Naive thymus-derived CD4-positive, alpha-beta T cell (primary cell): ENCODE measurements at places on chromosomes 11 and 22.

DNA sequence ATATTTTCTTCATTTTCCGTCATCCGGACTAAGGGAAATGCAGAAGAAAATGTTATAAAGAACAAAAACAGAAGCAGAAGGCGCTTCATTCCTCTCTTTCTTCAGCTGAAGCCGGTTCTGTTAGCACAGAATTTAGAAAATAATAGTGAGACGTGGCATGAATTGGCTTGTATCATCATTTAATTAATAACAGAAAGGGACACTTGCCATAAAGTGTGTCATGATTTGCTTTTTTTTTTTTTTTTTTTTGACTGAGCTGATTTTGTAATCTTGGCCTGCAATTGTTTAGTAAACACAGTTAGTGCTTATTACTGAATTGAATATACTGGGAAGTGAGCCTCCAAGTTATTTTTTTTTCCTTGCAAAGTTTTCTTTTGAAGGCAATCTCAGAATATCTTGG, at the start of gene MMP27:
MMP27 (minus strand) TSS at position 144 of the 400 bp plus-strand sequence; CDS start at position 89, 55 bp downstream.
- no peak for DNase-seq

DNA sequence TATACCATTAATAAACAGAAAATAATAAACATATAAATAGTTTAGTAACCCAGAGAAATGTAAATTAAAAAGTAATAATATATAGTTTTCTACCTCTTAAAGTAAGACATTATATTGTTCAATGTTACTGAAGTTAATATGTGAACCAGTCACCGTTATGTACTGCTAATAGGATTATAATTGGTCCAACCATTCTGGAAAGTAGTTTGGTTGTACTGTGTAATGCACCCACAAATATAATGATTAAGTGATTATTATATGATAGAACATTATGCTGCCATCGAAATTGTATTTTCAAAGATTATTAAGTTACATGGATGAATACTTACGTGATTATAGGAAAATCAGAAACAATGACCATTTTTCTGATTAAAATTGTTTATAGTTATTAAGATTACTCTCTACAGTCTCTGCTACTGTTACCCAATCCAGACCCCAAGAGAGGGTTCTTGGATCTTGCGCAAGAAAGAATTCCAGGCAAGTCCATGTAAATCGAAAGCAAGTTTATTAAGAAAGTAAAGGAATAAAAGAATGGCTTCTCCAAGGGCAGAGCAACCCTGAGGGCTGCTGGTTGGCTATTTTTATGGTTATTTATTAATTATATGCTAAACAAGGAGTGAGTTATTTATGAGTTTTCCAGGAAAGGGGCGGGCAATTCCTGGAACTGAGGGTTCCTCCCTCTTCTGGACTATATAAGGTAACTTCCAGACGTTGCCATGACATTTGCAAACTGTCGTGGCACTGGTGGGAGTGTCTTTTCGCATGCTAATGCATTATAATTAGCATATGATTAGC, 50.1 kb downstream of the ACER3 start:
- no peak for DNase-seq

DNA sequence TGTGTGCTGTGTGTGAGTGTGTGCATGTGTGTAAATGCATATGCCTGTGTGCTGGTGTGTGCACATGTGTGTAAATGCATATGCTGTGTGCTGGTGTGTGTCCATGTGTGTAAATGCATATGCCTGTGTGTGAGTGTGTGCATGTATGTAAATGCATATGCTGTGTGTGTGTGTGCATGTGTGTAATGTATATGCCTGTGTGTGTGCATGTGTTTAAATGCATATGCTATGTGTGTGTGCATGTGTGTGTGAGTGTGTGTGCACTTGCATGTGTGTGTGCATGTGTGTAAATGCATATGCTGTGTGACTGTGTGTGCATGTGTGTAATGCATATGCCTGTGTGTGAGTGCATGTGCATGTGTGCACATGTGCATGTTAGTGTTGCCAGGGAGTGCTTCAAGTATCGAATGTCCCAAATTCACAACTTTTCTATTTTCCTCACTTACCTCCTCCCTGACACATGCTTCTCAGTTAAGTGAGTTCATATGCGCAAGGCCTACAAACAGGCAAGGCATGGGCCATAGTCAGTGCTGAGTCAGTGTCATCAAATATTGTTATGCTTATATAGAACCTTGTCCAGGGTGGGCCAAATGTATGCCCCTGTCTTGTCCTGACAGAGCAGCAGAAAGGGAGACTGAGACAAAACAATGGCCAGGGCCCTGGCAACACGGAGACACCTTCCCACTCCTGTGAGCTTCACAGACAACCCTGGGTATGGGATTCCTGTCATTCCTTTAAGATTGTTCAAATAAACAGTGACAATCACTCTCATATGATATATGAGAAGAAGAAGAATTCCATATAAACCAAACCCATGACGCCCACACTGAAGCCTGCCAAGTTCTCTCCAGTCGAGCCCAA, 38.6 kb downstream of the GGTLC2 start:
- no peak for DNase-seq

DNA sequence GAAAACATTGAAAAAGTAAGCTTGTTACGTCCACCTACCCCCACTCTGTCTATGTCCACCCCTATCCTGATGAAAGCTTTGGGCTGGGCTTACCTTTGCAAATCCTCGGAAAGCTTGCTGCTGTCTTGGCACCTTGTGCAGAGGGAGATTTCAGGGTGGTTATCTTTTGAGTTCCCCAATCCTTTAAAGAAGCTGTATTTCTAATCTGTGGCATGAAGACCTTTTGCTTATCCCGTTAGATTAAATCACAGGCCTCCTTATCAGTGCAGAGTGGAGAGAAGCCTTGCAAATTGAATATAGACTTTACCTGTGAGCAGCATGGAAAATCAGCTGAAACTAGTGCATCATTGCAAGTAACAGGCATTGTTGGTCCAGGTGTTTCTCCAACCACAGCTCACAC, 580.6 kb upstream of the ANO5 start:
- no peak for DNase-seq

DNA sequence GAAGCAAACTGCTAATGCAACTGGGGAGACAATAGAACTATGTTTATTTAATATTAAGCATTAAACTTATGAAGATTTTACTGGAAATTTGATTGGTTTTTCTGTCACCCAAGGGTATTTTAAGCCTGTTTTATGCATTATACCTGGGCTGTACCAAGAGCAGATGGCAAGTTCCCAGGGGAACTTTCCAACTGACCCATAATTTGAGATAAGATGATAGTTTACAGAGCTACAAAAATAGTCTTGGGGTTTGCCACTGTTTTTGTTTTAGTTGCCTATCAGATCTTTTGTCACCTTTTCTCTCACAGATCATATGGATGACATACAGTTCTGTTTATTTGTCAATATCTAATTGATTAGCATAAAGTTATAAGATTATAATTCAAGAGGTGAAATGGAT, 43.9 kb downstream of the PDE3B start:
- DNase-seq, result no peak

GRCh38 chr11:15926071-15926470, 430.3 kb downstream of the SOX6 start:
- no peak for DNase-seq

- DNase-seq, result peak; percentile 67
Measured at GRCh38 chr11:59754859-59755700, at the start of gene STX3. Gene STX3, plus strand, starts transcription at chr11:59755376. Its CDS starts 230 bp downstream, at chr11:59755606.

- DNase-seq, result no peak
Measured at GRCh38 chr11:102325088-102325487, 7.8 kb downstream of the BIRC3 start.

GRCh38 chr22:50473855-50474671, 772 bp downstream of the SBF1 start:
- DNase-seq, result peak; percentile 21

DNA sequence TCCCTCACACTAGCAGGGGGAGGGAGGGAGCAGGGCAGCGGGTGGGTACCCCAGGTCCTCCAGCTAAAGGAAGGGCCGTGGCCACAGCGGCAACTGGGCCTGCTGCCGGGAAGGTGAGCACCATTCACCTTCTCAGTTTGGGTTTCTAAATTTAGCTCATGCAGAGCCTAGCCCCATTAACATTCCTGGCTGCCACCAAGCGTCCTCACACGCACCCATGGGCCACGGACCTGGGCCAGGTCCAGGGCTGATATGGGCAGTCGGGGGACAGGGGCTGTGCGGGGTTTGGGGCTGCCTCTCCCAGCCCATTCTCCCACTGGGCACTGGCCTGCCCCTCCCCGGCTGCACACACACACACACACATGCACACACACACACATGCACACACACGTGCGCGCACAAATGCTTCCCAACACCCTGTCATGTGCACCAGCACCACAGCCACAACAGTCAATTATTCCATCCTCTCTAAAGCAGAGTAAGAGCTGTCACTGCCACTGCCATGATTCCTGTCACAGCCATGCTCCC, 28.7 kb downstream of the SYT7 start:
- DNase-seq, result no peak

DNA sequence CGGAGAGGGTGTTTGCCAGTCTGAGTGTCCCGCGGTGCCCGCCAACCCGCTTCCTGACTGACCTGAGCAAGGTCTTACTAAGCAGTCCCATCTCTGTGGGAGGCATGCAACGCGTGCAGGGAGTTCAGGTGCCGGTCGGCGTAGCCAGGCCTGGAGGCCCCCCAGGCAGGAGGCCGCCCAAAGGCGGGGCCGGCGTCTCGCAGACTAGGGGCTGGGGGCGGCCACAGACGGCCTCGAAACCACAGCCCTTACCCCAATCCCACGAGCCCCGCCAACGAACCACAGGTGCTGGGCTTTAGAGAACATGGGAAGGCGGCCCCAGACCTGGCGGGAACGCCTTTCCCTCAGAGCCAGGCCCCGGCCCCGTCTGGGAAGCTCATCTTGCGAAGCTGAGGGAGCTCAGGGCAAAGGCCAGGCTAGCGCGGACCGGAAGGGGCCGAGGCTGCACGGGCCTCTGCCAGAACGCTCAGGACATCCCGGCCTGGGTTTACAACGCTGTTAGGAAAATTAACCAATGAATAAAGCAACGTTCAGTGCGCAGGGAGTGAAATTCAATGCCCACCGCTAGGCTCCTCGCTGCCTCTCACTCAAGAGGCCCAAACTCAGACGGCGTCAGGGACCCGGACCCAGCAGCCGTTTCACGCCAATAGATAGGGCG, 2.1 kb upstream of the MTFP1 start:
- DNase-seq, result peak; percentile 68

DNA sequence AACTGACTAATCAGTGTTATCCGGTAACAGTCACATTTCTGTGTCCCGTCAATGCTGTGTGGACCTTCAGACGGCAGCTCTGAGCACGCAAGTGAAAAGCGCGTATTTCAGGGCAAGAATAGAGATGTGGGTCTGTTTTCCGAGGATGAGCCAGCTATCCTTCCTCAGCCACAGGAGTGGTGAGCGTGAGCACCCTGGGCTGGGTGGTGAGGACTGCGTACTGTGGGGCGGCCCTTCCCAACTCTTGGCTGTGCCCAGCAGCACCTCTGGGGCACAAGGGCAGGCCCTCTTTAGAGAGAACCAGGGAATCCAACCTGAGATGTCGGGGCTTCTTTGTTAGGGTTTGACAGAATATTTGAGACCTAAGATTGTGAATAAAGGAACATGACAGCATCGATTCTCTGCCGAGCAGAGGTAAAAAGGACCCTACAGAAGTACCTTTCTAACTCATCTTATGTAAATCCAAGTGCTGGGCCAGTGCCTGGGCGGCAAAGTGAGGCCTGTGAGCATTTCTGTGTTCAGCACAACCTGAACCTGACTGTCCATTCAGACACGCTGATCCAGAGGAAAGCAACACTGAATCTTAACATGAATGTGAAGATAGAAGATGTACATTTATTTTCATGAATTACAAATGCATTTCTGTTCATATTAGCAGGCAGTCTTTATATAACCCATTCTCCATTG, 26.5 kb upstream of the YPEL1 start:
- DNase-seq, result no peak

DNA sequence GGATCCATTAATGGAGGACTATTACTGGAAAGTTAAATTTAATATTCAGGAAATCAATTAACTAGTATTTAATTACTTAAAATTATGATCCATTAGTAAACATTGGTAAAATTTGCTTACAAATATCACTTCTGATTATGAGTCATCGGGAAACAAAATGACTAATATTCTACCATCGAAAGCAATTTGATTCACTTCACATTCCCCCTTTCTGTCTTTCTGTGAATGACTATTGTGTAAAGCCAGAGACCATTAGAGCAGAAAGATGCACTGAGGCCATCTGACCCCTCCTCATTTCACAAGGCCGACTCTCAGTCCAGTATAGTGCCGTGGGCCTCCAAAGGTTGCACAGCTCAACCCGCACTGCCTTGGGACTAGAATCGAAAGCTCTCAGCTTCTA, 619.0 kb downstream of the OPCML start:
- no peak for DNase-seq

- no peak for DNase-seq
Measured at GRCh38 chr11:71388637-71389235, 59.5 kb downstream of the DHCR7 start.
